ENCODE measurements at places on chromosomes 6 and 20. TPM values are rescaled to one million over a fixed set of nuclear protein-coding genes. Genes with fewer than 3 reads are reported as not detected.

DNA sequence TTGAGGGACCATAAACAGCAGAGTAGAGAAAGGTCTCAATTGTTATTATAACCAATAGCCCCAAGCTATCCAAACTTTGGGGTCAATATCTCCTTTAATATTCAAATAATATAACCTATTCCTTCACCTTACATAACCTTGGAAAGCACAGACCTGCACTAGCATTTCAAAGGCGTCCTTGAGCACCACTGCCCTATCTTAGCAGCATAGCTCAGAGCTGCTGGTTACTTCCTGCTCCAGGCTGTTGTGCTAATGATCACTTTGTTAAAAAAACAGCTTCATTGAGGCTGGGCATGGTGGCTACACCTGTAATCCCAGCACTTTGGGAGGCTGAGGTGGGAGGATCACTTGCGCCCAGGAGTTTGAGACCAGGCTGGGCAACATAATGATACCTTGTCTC lies 10.5 kb downstream of the SLC35D3 start:
- DNase-seq: no peak

DNA sequence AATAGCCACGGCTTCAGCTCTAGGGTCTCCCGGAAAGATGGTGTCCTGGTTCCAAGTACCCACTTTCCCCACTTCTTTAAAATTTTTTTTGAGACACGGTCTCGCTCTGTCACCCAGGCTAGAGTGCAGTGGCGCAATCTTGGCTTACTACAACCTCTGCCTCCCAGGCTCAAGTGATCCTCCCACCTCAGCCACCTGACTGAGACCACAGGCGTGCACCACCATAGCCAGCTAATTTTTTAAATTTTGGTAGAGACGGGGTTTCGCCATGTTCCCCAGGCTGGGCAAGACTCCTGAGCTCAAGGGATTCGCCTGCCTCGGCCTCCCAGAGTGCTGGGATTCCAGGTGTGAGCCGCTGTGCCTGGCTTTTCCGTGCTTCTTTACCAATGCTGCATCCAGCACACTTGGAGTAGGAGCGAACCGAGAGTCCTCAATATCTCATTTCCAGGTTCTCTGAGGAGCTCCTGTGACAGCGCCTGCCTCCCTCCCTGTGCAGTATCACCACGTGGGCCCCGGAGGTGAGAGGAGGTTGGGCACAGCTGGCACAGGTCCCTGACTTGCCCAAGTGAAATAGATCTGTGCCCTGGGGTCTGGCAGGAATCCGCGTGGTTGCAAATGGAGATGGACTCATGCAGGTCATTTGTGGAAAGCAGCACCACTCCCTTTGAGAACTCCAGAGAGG lies 37.3 kb downstream of the EZR start:
- DNase-seq: no peak

- no peak for DNase-seq
Observed at GRCh38 chr20:21556398-21556797, 42.5 kb upstream of the NKX2-2 start.

DNA sequence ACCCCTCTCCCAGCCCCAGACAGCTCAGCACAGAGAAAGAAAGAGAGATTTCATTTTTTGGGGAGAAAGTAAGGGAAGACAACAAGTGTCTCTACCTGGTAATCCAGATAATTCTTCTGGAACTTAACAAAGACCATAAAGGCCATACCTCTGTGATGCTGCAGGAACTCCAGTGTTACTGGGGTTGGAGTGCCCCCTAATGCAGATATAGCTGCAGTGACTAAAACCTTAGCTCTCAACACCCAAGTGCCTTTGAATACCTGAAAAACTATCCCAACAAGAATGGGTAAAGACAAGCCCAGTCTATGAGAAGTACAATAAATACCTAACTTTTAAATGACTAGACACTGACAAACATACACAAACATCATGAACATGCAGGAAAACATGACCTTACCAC lies 365.3 kb upstream of the PTCHD4 start:
- DNase-seq: no peak

- no peak for DNase-seq
Observed at GRCh38 chr20:63702751-63703470, 4.9 kb downstream of the ARFRP1 start.

DNA sequence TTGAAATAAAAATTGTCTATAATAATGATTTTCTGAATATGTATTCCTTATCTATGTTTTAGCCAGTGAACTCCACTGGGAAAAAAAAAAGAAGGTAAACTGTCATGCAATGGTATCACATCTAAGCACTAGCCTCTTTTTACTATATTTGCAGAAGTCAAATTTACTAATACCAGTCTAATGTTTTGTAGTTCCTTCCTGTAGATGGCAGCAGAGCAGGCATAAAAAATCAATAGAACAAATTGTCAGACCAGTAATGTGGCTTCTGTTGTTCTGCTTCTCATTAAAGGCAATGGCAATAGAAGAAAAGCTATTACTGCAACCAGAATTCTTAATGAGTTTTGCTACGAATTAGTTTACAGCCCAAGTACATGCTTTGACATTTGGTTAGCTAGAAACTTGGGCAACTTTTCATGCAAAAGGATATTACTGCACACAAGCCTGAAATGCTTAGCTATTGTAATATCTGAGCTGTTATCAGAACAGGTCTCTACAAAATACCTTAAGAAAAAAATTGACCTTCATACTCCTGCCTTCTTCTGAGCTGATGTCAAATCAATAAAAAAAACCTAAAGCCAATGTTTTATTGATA lies 476.9 kb downstream of the KHDRBS2 start:
- DNase-seq: no peak

- peak; percentile 66 for DNase-seq
Observed at GRCh38 chr20:61086031-61086430, 166.0 kb upstream of the CDH4 start.

DNA sequence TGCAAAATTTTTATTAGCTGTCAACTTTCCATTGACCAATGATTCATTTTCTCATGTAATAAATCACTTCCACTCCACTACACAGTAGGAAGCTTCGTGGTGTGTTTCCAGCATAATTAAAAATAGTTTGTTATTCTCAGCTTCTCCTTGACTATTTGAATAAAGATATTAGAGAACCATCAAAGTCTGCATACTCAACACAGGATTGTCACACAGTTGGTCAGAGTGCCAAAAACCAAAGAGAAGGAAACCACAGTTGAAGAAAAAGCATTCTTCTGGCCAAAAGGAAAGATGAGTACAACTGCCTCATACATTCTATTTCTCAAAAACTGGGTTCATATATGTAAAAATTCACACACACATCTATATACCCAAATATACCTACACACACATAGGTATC lies 455.1 kb upstream of the HSF2 start:
- DNase-seq: no peak

DNA sequence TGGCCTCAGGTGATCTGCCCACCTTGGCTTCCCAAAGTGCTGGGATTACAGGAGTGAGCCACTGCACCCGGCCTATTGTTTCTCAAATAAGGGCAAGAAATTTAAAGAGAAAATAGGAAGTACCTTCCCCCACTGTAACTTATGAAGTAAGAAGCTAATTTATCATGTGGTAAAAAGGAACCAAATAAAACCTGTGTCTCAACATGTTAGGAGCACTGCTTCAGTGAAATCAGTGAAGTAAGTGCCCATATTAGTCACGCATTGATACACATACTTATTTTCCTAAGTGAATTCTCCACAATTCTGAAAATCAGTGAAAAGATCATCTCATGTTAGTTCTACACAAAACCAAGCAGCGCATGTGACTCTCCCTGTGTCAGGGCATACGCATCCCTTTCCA lies 14.2 kb upstream of the LPA start:
- DNase-seq: no peak

- DNase-seq: no peak
Observed at GRCh38 chr6:109687271-109687761, 3.7 kb downstream of the AK9 start.

GRCh38 chr6:21200134-21200870 lies 393.2 kb upstream of the SOX4 start:
- no peak for DNase-seq

DNA sequence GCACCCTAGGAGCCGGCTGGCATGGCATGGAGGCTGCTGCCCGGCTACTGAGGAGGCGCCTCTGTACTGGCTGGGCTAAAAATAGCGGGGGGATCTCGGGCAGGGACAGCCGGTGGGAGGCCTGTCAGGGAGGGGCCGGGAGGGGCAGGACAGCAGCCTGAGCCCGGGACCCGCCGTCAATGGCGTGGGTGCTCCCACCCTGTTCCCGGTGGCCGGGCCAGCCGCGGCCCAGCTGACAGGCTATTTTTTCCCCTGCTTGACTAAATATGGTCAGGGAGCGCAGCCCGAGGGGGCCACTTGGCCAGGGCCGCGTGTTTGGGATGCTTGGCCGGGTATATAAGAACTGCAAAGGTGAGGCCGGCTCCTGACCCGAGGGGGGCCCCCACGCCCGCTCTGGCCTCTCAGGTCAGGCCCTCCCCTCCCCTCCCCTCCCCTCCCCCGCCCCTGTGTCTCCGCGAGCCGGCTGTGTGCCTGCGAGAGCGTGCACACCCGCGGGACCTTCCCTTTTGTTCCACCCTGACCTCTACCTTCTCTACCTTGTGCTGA lies 74.4 kb upstream of the GATA5 start:
- DNase-seq: peak; percentile 26

DNA sequence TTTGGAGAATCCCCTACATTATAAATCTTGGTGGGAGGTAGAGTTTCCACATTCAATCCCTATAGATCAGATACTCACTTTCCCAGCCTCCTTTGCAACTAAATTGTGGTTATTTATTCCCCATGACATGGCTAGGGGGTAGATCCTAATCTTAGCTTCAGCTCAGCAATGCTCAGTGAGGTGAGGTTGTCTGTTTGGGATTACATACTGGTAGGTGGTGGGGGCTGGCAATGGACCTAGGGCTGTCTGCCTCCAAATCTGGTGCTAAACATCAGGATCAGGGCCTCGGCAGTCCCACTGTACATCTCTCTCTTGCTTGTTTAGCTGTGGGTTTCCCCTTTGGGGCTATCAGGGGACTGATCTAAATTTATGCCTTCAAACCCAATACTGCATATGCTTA lies 45.8 kb upstream of the PMEPA1 start:
- no peak for DNase-seq

DNA sequence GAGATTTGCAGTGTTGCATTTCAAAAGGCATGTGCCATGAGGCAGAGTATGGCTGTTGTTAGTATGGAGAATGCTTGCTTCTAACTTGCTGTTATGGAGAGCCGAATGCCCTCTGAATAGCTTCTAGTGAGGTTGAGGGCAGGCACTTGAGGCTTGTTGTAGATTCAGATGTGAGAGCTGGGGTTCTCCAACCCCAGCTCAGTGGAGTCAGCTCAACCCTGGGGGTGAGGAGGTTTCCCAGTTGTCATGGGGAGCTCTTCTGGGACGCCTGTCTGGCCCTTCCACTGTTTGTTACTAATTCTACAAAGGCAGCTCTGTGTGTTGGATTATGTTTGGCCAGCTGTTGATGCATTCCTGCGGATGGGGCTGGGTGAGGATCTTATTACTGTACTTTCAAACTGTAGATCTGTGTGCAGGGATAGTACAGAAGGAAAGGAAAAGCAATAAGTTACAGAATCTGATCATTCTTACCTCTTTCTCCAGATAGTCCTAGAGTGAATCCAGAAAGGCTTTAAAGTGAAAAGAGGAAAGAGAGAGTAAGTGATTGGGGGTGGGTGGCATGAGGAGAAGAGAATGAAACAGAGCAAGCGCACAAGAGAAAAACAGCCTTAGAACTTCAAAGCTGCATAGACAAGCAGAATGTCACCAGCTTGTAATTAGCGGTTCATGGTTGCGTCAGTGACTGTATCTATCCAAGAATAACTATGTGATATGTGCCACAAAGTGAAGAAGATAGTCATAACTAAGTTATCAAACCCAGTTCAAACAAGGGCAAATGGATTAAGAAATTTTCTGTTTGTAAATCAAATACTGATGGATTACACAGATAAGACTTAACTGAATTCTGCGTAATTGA lies 148.7 kb downstream of the PRL start:
- no peak for DNase-seq

GRCh38 chr6:107083047-107083768 lies 32.1 kb downstream of the BEND3 start:
- no peak for DNase-seq

DNA sequence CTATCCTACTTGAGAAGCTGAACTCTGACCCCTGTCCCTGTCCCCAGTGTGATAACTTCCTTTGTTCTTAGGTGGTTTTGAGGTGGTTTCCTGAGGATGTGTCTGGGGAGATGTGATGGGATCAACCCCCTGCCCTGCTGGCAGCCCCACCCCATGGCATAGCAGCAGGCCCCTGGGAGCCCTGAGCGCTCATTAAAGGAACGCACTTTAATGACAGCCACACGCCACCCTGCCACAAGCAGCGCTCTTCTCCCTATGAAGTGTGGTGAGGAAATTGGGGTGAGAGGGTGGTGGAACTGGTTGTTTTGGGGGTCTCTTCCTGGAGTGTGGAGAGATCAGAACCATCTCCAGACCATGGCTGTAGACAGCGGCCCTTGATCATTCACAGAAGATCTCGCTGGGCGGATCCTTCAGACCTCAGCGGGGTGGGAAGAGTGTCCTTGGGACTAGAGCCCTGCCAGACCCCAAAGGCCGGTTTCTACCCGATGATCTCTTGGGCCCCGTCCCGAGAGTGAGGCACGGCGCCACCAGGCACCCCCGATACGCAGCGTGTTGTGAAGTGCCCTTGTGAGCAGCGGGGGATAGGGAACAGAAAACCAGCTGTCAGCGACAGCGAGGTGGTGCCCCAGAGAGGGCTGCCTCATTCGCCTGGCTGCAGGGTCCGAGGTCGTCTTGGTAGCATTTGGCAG lies 45.4 kb downstream of the SYNJ2 start:
- DNase-seq: peak; percentile 14

DNA sequence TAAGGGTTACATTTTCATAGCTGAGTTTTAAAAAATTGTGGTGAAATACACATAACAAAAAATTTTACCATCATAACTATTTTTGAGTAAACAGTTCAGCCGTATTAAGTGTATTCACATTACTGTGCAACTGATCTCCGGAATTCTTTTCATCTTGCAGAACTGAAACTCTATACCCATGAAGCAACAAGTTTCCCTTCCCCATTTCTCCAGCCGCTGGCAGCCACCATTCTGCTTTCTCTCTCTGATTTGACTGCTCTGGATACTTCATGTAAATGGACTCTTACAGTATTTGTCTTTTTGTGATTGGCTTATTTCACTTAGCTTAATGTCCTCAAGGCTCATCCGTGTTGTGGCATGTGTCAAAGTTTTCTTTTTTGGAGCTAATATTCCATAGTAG lies 341.6 kb downstream of the QKI start:
- DNase-seq: no peak

- no peak for DNase-seq
Observed at GRCh38 chr20:8291873-8292272, 159.8 kb downstream of the PLCB1 start.

- no peak for DNase-seq
Observed at GRCh38 chr20:5528261-5528660, 211.5 kb upstream of the PROKR2 start.

Gene GHRH
- not detected for total RNA-seq

Gene OPRM1
- not detected for total RNA-seq

Gene SULF2
- 56.7 TPM for total RNA-seq

Gene MEI4
- 4.1 TPM for total RNA-seq

Gene RBBP8NL
- 4.2 TPM for total RNA-seq

Gene ADGRF4
- not detected for total RNA-seq

Gene GMNN
- 25.8 TPM for total RNA-seq

Gene BPIFA2
- total RNA-seq: not detected

Gene POU3F2
- not detected for total RNA-seq

Gene EFCAB8
- not detected for total RNA-seq

Gene CRISP2
- total RNA-seq: 0.33 TPM

Gene SLC17A2
- not detected for total RNA-seq

Measured in thyroid gland (tissue), 4 donors.